ENCODE measurements at places on chromosomes 5 and 9.

- DNase-seq, result no peak
These were observed 3.5 kb downstream of the LECT2 start for GRCh38 chr5:135951257-135951656.

GRCh38 chr5:74396913-74397622 lies 243.5 kb downstream of the ENC1 start:
- DNase-seq, result peak; percentile 27

DNA sequence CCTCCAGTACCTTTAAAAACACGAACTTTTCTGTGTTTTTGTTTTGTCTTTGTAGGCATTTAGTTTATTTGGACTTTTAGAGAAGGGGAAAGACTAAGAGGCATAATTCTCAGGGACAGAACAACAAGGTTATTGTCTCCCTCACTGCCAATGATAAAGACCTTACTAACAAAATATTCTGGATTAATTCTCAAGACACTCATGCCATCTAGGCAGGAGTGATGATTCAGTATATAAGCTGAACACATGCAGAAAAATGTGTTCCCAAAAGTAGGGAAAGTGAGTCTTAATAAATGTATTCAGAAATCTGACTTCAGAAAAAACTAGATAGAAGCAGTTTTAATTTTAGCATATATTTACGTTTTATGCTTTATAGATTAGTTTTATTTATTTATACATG lies 17.4 kb upstream of the ASPN start:
- DNase-seq, result no peak

DNA sequence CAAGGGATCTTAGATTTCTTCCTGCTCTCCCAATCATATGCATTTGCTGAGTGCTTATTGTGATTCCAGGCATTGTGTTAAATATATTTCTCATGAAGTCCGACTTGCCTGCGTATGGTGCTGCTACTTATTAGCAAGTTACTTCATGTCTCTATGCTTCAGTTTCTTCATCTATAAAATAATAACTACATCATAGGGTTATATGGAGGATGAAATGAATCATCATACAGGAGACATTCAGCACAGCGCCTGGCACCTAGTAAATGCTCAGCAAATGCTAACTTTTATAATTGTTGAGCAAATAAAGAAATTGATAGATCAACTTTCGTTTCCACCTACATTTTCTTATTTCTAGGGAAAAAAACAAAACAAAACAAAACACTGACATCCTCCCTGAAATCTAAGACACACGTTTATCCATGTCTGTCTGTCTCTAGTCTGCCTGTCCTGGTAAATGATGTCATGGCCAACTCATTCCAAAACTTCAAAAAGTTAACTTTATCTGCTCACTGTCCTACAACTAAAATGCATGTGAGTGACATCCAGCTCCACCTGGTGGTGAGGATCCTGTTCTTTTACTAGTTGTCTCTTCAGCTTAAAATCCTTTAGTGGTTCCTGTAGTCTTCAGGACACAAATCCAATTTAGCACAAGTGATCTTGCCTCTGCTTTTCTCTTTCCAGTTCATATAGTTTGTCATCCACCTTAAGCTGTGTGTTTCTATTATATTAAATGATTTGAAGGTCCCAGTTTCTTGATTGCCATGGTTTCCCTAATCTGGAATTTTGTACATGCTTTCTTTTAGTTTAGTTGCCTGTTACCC lies 27.7 kb downstream of the PPP3R2 start:
- DNase-seq, result peak; percentile 52

GRCh38 chr5:156531199-156531598 lies 204.2 kb downstream of the SGCD start:
- DNase-seq, result peak; percentile 78

- DNase-seq, result peak; percentile 52
These were observed 1.7 kb downstream of the CCNG1 start for GRCh38 chr5:163439092-163439425.

GRCh38 chr5:148746826-148747535 lies 79.4 kb upstream of the ADRB2 start:
- peak; percentile 26 for DNase-seq

GRCh38 chr9:4370501-4370900 lies 70.6 kb upstream of the GLIS3 start:
- no peak for DNase-seq

DNA sequence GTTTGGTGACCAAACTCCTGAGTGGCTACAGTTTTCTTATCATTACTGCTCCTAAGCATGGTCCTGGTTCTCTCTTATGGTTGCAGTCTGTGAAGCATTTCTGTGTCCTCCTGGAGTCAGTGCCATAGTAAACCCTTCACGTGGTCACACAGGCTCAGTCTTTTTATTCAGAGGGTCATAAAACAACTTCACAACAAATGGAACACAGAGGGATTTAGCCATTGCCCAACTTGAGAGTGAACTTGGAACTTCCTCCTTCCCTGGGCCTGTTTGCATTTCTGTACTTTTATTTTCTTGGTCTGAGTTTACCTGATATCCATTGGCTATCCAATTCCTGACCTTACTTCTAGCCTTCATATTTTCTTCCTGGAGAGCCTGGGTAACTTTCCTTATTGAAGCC lies 144.9 kb downstream of the CCDC192 start:
- no peak for DNase-seq
